K562 (cell line): ENCODE measurements at places on chromosomes 7 and 10.

GRCh38 chr7:90469554-90469953 is at the start of gene PTTG1IP2:
Gene PTTG1IP2 (plus strand): TSS chr7:90469639. CDS start chr7:90469787, 148 bp downstream.
- H3K4me1 ChIP-seq = no peaks in the 10 kb centered on the region
- no peaks in the 10 kb centered on the region for H3K36me3 ChIP-seq
- no peak within 1 kb of the TSS for H3K27ac ChIP-seq
- H3K4me3 ChIP-seq = no peak within 1 kb of the TSS
- no peaks in the 10 kb centered on the region for H3K27me3 ChIP-seq
- no peak for DNase-seq

GRCh38 chr7:91201442-91202113 is 62.7 kb upstream of the FZD1 start:
- no peaks in the 10 kb centered on the region for H3K36me3 ChIP-seq
- no peak for DNase-seq
- H3K4me1 ChIP-seq = no peaks in the 10 kb centered on the region
- H3K4me3 ChIP-seq = no peak overlapping the region
- peaks cover 3% of the 10 kb centered on the region; the same call in 1 of the 2 replicates for H3K27me3 ChIP-seq

GRCh38 chr10:110835841-110836240 is 35.9 kb upstream of the PDCD4 start:
- no peak for DNase-seq
- peaks cover 12% of the 10 kb centered on the region for H3K4me1 ChIP-seq
- H3K27me3 ChIP-seq = no peaks in the 10 kb centered on the region
- H3K27ac ChIP-seq = no peak overlapping the region

DNA sequence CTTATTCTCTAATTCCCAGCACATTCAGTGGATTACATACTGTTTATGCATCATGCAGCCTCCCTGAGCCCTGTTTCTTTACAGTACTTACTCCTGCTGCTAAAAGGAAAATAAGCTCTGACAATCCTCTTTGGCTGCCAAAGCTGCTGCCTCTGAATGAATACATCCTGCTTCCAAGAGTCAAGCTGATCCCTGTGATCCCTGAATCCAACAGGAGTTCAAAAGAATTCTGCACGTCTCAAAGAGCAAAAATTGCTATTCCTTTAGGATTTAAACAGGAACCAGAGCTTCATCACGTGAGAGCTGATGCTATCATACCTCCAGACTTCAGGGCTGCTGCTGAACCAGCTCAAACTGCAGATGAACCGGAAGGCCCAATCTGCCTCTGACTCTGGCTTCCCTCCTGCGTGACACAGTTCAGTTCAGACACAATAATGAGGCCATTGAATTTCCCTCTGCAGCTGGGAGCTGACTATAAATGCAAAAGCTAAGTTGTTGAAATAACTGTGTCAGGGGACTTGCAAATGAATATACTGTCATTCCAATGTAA is 851.0 kb upstream of the PHF14 start:
- no peak overlapping the region for H3K27ac ChIP-seq
- H3K4me3 ChIP-seq = no peak overlapping the region
- DNase-seq = no peak
- no peaks in the 10 kb centered on the region for H3K36me3 ChIP-seq

- H3K27me3 ChIP-seq = no peaks in the 10 kb centered on the region; the same call in 1 of the 3 replicates
- H3K4me1 ChIP-seq = no peaks in the 10 kb centered on the region
- no peak overlapping the region for H3K4me3 ChIP-seq
- H3K27ac ChIP-seq = no peak overlapping the region
Observed at GRCh38 chr10:24513155-24513554, 210.5 kb downstream of the ARHGAP21 start.

DNA sequence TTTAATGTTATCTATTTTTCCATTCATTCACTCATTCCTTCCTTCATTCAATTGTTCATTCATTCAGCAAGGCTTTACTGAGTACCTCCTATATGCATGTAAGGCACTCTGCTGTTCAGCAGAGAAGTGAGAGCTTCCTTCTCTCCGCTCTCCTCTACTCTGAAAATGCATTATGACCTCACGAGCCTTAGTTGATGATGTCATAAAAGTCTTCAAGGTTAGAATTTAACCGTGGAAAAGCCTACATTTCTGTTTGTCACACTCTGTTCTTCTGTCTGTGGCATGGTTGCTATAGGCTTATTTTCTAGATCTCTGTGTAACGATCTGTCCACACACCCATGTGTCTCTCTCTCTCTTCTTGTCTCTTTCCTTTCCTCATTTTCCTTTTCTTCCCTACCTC is 17.1 kb downstream of the ODAD2 start:
- no peak overlapping the region for H3K27ac ChIP-seq
- H3K4me1 ChIP-seq = no peaks in the 10 kb centered on the region
- no peaks in the 10 kb centered on the region for H3K27me3 ChIP-seq
- H3K36me3 ChIP-seq = no peaks in the 10 kb centered on the region
- no peak for DNase-seq
- H3K4me3 ChIP-seq = no peak overlapping the region

DNA sequence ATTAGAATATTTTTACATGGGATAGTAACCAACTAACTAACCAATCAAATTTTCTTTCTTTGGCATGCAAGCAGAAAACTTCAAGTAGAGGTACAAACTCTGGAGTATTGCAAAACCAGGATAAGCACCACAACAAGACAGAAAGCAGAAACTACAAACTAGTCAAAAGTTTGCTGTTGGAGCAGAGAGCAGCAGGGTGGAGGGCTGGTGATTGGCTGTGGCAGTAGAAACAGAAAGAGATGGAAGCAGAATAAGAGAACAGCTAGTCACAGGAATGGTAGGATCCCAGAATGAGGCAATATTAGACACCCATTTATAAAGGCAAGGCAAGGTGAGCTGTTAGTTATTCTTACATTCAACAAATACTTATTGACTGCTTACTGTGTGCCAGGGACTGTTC is 6.8 kb upstream of the MACC1 start:
- peaks cover 59% of the 10 kb centered on the region for H3K4me1 ChIP-seq
- peak; percentile 7 for DNase-seq
- no peak overlapping the region for H3K27ac ChIP-seq
- H3K27me3 ChIP-seq = no peaks in the 10 kb centered on the region
- no peaks in the 10 kb centered on the region for H3K36me3 ChIP-seq

GRCh38 chr10:79047875-79048638 is 20.7 kb upstream of the ZMIZ1 start:
- peaks cover 25% of the 10 kb centered on the region for H3K4me1 ChIP-seq
- H3K27me3 ChIP-seq = no peaks in the 10 kb centered on the region
- H3K4me3 ChIP-seq = no peak overlapping the region

GRCh38 chr10:52615756-52616394 is 156.7 kb downstream of the MBL2 start:
- H3K27ac ChIP-seq = no peak overlapping the region
- H3K4me1 ChIP-seq = no peaks in the 10 kb centered on the region
- no peaks in the 10 kb centered on the region for H3K36me3 ChIP-seq
- no peaks in the 10 kb centered on the region for H3K27me3 ChIP-seq
- no peak overlapping the region for H3K4me3 ChIP-seq
- no peak for DNase-seq

DNA sequence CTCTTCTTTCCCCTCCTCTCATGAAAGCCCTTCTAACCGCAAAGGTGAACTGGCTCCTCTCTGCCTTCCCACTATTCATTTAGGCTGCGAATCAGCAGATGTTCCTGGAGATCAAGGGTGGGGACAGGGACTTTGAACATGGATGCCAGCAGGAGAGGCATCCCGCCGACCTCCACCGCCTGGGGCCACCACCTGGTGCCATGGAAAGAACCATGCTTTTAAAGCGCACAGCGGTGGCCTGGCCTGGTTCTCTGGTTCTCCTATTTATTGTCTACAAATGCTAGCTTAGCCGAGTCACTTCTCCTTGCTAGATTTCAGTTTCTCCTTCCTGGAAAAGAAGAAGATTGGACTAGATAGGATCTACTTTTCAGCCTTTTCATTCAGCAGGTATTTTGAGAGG is 43.2 kb upstream of the KCNMA1 start:
- H3K36me3 ChIP-seq = no peaks in the 10 kb centered on the region
- peaks cover 10% of the 10 kb centered on the region for H3K27me3 ChIP-seq

DNA sequence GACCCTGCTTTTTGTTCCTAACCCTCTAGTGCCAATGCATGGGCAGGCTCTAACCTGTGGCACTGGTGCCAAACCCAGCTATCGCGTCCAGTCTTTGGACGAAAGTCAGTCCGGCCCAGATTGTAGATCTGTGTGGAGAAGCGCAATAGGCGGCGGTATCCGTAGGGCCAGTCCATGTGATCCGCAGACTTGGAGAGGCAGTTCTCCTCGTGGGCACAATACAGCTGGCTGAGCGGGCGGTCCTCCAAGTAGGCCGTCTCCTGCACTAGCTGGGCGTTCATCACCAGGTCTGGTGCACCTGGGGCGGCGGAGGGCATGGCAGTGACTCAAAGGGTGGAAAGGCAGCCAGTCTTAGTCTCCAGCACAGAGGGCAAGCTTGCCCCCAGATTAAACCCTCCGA is 14.5 kb downstream of the LOXL4 start:
- no peak for DNase-seq
- no peak overlapping the region for H3K27ac ChIP-seq
- H3K36me3 ChIP-seq = no peaks in the 10 kb centered on the region
- H3K27me3 ChIP-seq = no peaks in the 10 kb centered on the region
- no peak overlapping the region for H3K4me3 ChIP-seq

DNA sequence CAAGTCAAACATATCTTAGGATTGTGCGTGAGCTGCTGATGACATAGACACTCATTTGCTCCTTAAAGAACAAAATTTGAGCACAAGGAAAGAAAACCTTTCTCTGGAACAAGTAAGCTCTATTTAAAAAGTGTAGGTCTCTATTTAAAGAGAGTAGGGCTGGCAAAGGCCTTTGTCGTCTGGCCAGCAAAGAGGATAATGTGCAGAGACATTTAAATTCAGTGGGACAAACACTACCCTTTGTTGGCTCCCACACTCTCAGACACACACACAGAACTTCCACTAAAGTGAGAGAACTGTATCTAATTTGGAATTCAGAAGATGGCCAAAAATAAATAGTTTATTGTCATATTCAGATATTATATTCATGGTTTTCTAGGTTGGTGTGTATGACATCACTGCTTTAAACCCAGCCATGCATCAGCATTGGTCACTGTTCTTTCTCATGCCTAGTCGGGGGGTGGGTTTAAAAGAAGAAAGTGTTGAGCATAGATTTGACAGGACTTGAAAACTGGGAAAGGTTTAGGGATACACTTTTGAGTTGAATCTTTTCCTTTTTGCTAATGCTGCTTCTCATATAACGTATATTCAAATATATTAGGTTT is 49.5 kb upstream of the HDAC9 start:
- H3K4me1 ChIP-seq = no peaks in the 10 kb centered on the region
- H3K27me3 ChIP-seq = no peaks in the 10 kb centered on the region
- DNase-seq = no peak

GRCh38 chr7:47366211-47366610 is 215.7 kb downstream of the TNS3 start:
- H3K4me3 ChIP-seq = no peak overlapping the region
- peaks cover 5% of the 10 kb centered on the region; the same call in 2 of the 3 replicates for H3K27me3 ChIP-seq
- DNase-seq = no peak
- no peaks in the 10 kb centered on the region for H3K36me3 ChIP-seq

DNA sequence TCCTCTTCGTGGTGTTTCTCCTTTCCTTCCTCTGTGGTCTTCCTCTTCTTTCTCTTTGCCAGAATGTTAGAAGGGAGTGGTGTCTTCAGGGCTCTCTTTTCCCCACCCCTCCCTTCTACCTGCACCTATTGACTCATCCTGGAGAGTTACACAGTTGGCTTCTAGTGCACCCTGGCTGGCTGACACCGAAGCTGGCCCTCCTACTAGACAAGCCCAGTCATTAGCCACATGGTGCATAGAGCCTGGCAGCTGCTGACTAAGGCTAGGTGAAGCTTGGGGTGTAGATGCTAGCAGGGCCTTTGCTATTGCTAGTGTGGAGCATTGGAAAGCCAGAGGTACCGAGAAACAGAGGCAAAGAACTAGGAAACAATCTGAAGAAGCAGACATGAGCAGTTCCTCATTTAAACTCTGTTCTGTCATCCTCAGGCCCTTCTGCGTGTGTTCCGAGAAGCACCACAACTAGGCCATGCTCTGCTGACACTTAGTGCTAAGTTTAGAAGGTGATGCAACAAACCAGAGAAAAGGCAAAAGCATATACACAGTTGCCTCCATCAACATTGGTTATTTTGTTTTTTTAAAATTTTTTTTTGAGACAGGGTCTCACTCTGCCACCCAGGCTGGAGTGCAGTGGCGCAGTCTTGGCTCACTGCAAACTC is 213.9 kb downstream of the BAMBI start:
- peak; percentile 21 for DNase-seq
- no peaks in the 10 kb centered on the region for H3K27me3 ChIP-seq
- H3K27ac ChIP-seq = no peak overlapping the region
- H3K4me3 ChIP-seq = no peak overlapping the region
- peaks cover 8% of the 10 kb centered on the region; the same call in 2 of the 3 replicates for H3K4me1 ChIP-seq

DNA sequence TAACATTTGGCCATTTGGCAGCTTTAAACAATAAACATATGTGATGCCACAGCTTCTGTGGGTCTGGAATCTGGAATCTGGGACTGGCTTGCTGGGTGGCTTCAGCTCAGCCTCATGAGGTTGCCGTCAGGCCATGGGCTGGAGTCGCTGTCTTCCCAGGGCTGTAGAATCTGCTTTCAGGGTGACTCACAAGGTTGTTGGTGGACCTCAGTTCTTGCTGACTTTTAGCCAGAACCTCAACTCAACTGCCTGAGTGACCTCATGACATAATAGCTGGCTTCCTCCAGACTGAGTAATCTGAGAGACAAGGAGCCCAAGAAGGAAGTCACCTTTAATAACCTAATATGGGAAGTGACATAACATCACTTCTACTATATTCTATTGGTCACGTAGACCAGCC is 44.6 kb upstream of the TSPAN13 start:
- peaks cover 49% of the 10 kb centered on the region for H3K36me3 ChIP-seq
- peak overlapping the region; percentile 43; the same call in 1 of the 3 replicates for H3K27ac ChIP-seq
- no peaks in the 10 kb centered on the region for H3K4me1 ChIP-seq
- H3K4me3 ChIP-seq = no peak overlapping the region
- H3K27me3 ChIP-seq = no peaks in the 10 kb centered on the region

- no peak overlapping the region for H3K27ac ChIP-seq
- H3K4me3 ChIP-seq = no peak overlapping the region
- DNase-seq = no peak
Observed at GRCh38 chr7:46245586-46246111, 324.6 kb upstream of the IGFBP3 start.

- H3K27me3 ChIP-seq = no peaks in the 10 kb centered on the region
- no peak for DNase-seq
- H3K36me3 ChIP-seq = peaks cover 89% of the 10 kb centered on the region
- no peak overlapping the region for H3K4me3 ChIP-seq
- H3K27ac ChIP-seq = no peak overlapping the region
Observed at GRCh38 chr10:28548781-28549498, 16.0 kb downstream of the WAC start.

GRCh38 chr7:113159746-113160339 is 41.5 kb upstream of the SMIM30 start:
- no peaks in the 10 kb centered on the region for H3K27me3 ChIP-seq
- no peaks in the 10 kb centered on the region for H3K36me3 ChIP-seq
- DNase-seq = peak; percentile 57

GRCh38 chr10:91627344-91628102 is 5.3 kb downstream of the PPP1R3C start:
- H3K36me3 ChIP-seq = no peaks in the 10 kb centered on the region
- no peak for DNase-seq
- no peaks in the 10 kb centered on the region for H3K27me3 ChIP-seq
- H3K4me3 ChIP-seq = no peak overlapping the region
- peaks cover 5% of the 10 kb centered on the region for H3K4me1 ChIP-seq

GRCh38 chr10:132480356-132480755 is 57.2 kb upstream of the INPP5A start:
- peaks cover 37% of the 10 kb centered on the region for H3K27me3 ChIP-seq
- H3K27ac ChIP-seq = no peak overlapping the region
- no peak for DNase-seq
- no peaks in the 10 kb centered on the region for H3K36me3 ChIP-seq

GRCh38 chr10:70982443-70982842 is 94.1 kb upstream of the PCBD1 start:
- peaks cover 11% of the 10 kb centered on the region; the same call in 2 of the 3 replicates for H3K27me3 ChIP-seq
- no peak overlapping the region for H3K4me3 ChIP-seq
- no peak for DNase-seq
- no peaks in the 10 kb centered on the region for H3K36me3 ChIP-seq
